ENCODE measurements at places on chromosomes 5 and 9.

DNA sequence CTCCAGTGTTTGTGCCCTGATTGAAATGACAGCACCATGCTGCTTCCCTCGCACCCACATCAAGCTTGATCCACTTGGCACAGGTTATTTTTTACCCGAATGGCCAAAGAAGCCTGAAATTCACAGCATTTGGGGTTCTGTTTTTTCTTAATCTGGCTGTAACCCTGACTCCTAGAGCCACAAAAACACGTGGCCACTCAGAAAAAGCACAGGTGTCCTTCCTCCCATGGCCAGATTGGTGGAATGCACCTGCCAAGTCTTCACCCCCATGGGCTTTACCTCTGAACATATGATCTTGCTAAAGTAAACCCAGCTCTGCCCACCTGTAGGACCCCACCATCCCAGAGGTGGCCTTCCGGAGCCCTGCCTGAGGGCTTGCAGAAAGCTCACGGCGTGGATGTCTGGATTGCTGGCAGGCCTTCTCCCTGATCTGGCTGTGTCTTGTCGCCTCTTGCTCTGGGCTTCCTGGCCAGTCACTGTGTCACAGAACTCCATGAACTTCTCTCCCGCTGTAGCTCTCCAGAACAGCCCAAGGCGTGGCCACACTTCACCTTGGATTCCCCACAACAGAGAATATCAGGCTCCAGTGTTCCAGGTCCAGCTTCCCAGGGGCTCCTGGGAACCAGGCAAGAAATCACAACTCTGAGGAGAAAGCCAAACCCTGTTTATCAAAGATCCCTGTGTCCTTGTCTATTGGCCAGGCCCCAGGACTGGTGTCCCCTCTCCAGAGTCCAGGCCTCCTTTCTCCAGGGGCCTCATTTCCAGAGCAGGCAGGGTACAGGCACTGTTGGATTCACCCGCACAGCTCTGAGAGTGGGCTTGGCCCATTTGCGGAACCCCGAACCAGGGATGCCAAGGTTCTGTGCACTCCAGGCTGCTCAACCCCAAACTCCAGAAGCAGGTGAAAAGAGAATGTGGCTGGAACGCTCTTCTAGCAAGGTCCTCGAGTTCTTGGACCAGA is 272.5 kb downstream of the SYK start:
- no peak for ATAC-seq

- ATAC-seq = no peak
Observed at GRCh38 chr5:170536525-170536924, 32.7 kb downstream of the KCNIP1 start.

DNA sequence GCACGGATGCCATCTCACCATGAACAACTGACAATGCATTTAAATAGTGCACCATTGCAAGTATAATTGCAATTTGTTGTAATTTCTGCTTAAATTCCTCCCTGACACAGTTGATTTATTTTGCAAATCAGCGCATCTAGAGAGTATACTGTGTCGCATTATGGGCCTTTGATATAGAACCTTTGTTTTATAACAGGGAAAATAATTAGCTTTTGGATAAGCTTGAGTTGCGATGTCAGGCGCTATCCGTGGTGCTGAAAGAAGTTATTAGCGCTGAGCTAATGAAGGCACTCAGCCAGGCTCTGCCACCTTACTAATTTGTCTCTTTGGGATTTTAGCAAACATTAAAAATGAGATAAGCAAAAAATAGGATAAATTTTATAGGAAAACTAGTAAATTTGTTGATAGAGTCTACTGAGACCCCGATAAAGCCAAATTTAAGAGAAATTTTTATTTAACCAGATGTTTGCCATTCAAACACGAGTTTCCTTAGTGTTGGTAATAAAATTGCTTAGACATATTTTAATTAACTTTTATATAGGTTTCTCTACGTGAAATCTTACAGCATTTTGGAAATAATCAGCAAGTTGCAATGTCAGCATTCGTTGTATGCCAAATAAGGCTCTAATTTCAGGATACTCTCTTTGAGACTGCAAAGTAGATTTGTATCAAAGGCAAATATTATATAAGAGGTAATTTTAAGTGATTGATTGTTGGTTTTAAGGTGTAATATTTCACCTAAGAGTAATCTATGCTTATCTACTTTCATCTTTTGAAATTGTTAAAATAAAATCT is 355.5 kb downstream of the TLR4 start:
- ATAC-seq = no peak

DNA sequence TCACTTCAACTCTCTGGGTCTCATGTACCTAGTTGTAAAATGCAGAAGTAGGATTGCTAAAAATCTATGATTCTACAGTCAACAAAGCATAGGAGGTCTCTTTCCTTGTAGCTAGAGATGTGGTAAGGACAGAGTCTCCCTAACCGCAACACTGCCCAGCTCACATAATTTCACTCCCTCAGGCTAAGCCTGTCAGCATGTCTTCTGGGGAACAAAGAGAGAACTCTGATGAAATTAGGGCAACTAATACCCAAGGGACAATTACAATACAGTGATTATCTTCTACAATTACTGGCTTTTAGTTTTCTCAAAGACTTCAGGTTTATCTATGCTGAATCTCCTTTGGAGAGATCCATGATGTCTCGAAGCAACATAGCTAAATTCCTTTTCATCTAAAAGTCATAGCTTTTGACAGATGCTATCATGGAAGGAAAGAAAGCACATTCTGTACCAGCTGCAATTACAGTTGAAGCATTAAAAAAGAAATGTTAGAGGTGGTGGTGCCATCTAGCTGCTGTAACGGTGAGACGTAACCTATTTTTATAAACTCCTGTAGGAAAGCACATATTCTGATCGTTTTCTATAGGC is 141.1 kb upstream of the TARS1 start:
- peak; percentile 63 for ATAC-seq

DNA sequence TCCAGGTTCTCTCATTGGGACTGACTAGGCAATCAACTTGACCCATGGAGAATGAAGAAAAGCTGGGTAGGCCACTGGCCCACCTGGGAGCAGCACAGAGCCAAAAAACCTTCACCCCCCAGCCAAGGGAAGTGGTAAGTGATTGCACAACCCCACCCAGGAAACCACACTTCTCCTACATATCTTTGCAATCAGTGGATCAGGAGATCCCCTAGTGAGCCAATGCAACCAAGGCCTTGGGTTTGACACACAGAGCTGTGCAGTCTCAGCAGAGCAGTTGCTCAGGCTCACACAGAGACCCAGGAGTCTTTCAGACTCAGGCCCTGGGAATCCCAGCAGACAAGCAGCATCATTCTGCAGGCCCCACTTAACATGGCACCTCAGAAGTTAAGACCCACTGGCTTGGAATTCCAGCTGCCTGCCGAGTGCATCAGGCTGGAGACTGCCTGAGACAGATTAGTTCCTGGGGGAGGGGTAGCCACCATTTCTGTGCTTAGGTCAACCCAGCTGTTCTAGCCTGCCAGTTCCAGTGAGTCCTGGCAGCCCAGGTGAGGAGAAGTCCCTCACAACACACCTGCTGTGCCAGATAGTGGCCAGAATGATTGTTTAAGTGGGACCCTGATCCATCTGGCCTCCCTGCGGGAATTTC is 136.4 kb downstream of the SAXO1 start:
- no peak for ATAC-seq

DNA sequence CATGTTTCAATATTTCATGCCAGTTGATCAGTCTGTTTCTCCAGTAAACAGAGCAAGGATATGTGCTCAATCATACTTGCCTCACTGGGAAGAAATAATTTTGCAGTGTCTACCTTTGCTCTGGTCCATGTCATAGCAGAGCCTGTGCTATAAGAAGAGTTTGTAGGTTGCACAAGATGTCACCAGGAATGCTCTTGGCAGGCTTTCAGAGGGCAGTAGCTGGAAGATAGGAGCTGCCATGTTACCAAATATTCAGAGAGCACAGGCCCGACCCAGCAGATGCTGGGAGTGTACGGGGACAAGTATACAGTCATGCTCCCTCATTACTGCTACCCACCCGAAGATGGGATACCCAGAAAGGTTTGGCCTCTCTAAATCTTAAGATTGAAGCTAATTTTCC is 102.7 kb downstream of the UGCG start:
- no peak for ATAC-seq

- no peak for ATAC-seq
Observed at GRCh38 chr5:88734191-88734640, 148.8 kb downstream of the MEF2C start.

- ATAC-seq = no peak
Observed at GRCh38 chr5:13627673-13628454, 316.6 kb downstream of the DNAH5 start.

GRCh38 chr5:6264394-6264793 is 114.0 kb downstream of the MED10 start:
- no peak for ATAC-seq

- ATAC-seq = no peak
Observed at GRCh38 chr5:168705321-168705720, 126.2 kb upstream of the PANK3 start.

DNA sequence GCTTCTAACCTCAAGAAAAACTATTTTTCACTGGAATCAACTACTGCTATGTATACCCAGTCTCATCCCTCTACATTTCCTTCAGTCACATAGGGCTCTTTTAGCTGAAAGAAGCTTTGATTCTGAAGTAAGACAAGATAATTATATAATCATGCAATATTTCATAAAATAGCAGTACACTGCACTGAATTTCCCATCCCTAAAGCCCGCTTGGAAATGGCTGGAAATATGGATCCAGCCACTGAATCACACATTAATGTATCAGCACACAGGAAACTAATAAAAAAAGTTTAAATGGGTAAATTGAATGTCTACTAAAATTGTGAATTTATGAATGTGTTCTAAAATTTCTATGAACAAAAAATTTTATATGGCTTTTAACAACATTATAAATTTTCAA is 808.7 kb downstream of the PTPRD start:
- no peak for ATAC-seq

DNA sequence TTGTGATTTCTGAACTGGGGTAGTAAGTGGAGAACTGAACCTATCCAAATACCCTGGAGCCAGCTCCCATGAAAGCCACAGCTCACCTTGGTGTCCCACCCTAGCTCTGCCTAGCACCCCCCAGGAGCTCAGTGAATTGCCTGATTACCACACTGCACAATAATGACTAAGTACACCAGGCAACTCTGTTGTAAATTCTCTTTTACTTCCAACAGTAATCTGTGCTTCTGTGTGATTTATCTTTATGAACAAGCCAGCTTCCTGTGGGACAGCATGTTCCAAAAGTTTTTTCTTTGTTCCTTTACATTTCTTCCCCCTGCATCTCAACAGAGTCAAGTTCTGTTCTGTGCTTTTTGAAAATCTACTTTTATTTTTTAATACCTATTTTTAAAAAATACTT is 22.1 kb upstream of the GRPEL2 start:
- ATAC-seq = no peak

- no peak for ATAC-seq
Observed at GRCh38 chr5:78747055-78747454, 98.5 kb upstream of the LHFPL2 start.

DNA sequence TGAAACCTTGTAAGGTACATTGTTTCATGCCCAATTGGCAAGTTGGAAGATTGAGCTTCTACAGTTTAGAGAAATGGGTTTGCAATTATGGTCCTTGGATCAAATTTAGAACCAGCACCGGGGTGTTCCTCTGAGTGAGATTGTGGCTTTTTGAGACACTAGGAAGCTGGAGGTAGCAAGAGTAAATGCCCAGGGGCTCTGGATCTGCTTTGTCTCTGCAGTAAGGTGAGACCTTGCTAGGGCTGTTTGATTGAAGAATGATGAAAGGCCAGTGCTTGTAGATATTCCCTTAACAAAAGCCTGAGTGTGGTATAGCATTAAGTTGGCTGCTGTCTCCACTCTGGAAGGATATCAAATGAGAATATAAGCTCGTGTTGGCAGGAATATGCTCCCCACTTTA is 36.0 kb downstream of the WWC1 start:
- ATAC-seq = no peak

DNA sequence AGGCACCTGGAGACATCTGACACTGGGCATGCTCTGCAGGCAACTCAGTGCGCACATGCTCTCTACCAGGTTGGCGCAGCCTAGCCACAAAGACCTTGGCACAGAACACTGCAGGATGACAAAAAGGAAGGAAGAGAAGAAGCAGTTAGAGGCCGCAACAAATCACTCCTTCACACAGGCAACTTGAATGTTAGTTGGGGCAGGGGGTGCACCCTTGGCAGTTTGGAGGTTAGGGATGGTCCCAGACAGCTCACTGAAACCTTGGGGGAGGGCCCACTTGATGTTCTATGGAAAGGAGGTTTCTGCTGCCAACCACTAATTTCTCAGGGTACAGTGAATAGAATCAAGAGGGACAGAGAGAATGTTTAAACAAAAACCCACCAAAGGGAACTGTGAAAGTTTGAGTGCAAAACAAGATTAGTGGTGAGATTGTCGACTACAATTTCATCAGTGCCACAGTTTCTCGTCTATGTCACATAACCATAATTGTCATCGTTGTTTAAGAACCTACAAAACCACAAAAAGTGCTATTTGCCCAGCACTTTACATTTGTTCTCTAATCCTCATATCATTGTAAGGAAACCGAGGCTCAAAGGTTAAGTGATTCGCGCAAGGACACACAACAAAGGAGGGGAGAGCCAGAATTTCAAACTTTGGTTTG is 48.7 kb downstream of the FBXW11 start:
- ATAC-seq = no peak

- no peak for ATAC-seq
Observed at GRCh38 chr5:59722874-59723273, 170.7 kb downstream of the PDE4D start.

DNA sequence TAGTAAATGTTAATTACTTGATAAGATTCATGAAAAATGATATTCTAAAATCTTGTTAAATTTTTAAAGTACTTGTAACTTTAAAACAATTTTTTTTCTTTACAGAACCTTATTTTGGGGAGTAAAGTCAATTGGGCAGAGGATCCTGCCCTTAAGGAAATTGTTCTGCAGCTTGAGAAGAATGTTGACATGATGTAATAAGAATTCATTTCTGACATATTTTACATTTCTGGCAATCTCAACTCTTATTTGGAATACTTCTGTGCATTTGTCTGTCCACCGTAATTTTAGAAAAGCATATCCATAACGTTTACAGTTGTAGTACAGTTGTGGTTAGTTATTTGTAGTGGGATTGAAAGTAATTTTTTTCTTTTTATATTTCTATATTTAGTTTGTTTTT is 20.2 kb downstream of the CENPH start:
- no peak for ATAC-seq

GRCh38 chr9:124871156-124871561 is 9.2 kb downstream of the ARPC5L start:
- ATAC-seq = no peak

GRCh38 chr9:9216934-9217333 is 1395.9 kb downstream of the PTPRD start:
- ATAC-seq = no peak

DNA sequence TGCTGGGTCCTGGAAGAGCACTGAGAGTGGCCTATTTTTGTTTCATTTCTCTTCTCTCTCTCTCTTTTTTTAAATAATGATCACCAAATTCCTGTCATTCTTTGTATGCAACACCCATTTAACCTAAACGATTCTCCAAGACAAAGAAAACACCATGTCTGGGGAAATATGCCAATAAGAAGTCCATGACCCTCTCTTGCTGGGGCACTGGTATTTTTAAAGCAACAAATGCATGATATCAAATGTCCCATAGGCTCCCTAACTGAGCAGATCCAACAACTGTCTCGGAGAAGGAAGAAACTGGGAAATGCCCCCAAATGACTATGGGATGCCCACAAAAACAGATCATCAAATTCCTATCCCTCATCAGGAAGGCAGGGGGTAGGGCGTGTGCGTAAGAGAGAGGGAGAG is 567.4 kb downstream of the CCDC171 start:
- ATAC-seq = no peak
